ENCODE measurements at places on chromosomes 12 and 14.

DNA sequence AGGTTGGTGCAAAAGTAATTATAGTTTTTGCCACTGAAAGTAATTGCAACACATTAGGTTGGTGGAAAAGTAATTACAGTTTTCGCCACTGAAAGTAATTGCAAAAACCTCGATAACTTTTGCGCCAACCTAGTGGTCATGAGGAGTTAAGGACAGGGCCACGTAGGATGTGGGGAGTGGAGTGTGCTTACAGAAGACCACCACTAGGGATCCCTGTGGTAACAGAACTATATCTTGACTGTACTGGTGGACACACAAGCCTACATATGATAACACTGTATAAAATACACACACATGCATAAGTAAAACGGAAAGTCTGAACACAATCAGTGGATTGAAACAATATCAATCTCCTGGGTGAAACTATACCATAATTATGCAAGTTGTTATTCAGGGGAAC lies 187.4 kb upstream of the ABCD2 start:
- no peak for DNase-seq

DNA sequence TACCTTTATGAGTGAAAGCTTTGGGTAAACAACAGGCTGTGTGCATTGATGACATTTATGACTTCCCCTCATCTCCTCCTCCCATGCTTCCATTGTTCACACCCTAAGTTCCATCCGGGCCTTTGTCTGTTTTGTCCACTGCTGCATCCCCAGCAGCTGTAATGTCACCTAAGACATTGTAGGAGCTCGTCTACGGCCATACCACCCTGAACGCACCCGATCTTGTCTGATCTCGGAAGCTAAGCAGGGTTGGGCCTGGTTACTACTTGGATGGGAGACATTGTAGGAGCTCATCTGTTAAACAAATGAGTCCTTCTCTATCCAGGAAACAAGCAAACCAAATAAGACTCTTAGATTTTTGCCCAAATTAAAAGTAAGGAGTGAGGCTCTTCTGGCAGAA lies 40.4 kb upstream of the SYCP3 start:
- no peak for DNase-seq

GRCh38 chr12:115260762-115261675 lies 577.0 kb upstream of the TBX3 start:
- no peak for DNase-seq

DNA sequence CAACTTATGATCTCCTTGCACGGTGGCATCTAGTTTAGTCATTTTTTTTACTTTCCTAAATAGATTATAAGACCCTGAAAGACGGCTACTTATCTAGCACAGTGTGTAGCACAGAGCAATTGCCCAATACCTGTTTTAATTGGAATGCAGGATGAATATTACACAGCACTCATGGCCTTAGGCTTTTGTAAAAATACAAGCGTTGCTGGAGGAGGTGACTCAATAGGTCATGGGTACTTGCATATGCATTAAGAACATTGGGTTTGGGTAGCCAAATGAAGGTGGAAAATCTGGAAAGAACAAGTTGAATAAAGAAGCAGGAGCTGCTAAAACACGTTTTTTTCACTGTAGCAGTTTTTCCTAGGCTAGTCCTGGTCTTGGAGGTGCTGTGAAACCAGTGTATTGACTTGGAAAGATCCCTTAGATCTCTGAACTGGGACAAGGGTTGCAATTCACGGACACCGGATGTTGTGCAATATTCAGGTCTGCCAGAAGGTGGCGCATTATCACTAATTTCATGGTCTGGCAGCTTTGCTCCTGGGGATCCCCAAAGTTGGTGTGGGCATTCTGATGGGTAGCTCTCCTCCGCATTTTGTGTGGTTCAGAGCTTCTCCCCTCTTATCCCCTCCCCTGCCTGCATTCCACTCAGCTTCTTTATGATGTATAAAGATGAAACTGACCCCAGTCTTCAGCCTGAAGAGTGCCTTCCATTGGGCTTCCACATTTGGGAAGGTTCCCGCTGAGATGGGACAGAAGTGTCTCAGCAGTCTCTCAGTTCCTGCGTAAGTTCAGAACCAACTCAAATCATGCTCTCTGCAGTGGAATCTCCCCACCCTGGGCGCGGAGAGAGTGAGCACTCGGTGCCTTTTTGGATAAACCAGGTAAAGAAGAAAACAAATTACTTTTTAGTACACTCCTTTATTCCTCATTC lies 278.3 kb downstream of the NRXN3 start:
- DNase-seq: no peak

Measured in central memory CD4-positive, alpha-beta T cell (primary cell).